ENCODE measurements at places on chromosomes 4 and X. TPM values are rescaled to one million over a fixed set of nuclear protein-coding genes. Genes with fewer than 3 reads are reported as not detected.

DNA sequence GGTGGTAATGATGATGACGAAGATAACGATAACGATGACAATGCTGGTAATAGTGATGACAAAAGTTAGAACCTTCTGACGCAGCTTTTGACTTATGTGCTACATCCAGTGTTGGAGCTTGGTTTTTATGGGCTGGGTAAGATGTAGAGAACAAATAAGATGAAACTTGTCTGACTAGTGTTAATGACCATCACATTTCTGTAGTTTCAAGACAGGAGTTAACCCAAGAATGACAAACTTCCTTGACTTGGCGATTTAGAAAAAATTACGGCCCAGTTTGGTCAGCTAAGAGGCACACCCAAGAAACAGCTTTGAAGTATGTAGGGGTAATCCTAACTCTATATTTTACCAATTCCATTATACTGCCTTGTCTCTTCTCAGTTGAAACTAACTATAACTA, at the start of gene TMPRSS11B:
TMPRSS11B (minus strand) TSS at position 101 of the 400 bp plus-strand sequence. CDS start 136 bp downstream, outside the sequence.
- DNase-seq: no peak

GRCh38 chr4:10192331-10192730, 75.7 kb upstream of the WDR1 start:
- DNase-seq: no peak

- DNase-seq: no peak
Observed at GRCh38 chrX:136256026-136256425, 4.8 kb upstream of the MAP7D3 start.

F11 gene
- not detected for total RNA-seq

- no peak for DNase-seq
Observed at GRCh38 chr4:31783311-31783710, 1063.1 kb downstream of the PCDH7 start.

TKTL2 gene
- total RNA-seq: not detected

GASK1B gene
- total RNA-seq: 8.8 TPM

CFP gene
- 1.6 TPM for total RNA-seq

GRCh38 chrX:150697641-150698040, 4.4 kb downstream of the MTMR1 start:
- DNase-seq: no peak

DNA sequence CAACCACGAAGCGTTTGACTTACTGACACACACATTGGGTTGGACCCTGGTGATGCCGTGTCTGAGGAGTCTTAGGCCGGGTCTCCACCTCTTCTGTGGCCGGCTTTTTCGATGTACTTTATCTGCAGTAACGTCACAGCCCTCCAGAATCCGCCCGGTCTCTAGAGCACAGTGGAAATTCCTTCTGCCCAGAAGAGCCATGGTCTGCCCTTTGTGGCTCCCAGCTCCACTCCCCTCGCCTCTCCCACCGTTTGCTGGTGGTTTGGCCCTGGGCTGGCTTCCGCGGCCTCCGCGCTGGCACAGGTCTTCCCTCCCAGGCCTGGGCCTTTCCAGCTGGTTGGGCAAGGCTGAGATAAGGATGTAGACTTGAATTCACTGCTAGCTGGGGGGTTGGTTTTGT, 4.3 kb downstream of the MAEA start:
- no peak for DNase-seq

DNA sequence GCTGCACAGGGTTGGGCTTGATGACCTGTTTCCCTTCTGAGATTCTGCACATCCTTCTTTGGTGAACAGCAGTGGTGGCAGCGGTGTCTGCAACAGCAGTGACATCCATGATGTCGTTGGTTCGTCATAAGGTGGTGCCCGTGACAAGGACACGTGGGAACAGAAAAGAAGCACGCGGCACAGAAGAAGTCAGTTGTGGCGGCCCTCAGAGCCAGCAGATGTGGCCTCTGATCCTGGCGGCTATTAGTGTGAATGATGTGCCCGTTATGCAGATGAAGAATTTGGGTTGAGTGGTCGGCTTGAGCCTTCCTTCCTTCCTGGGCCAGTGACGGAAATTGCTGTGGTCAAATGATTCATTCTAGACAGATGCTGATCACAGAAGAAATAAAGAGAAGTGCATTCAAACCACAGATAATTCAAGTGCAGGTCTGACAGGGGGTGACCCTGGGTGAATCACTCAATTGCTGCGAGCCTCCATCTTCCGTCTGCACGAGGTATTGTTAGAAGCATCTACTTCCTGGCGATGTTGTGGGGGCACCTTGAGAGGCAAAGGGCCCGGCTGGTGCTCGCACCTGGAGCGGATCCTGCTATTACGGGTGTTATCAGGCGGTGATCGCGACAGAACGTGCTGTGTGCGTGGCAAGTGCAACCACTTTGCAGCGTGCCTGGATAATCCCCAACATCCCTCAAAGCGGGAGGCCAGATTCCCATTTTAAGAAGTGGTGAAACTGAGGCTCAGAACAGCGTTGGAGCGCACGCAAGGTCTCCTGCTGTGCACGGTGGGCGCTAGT, 215.2 kb upstream of the PSAPL1 start:
- DNase-seq: no peak

PPEF1 gene
- total RNA-seq: 0.52 TPM

DNA sequence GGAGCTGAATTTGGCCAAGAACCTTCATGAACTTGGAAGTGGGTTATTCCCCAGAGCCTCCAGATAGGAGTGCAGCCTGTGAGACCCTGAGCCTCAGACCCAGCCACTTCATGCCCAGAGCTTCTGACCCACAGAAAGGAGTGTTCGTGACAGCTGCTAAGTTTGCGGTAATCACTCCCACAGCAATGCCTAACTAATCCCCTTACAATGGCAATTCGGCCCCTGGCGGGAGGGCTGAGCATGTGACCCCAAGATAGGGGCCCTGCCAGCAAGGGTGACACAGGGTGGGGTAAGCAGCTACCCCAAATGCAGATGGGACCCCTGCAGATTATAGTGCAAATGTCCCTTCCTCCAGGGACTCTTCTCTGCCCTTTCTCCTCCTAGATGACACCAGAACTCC, 22.5 kb downstream of the PNMA6E start:
- no peak for DNase-seq

Data from neural crest cell (in vitro differentiated cells).